ENCODE measurements at places on chromosomes 4 and X.

GRCh38 chrX:112012360-112012759, 70.2 kb downstream of the TRPC5 start:
- DNase-seq: no peak

GRCh38 chr4:141657550-141658250, 21.3 kb downstream of the IL15 start:
- no peak for DNase-seq

DNA sequence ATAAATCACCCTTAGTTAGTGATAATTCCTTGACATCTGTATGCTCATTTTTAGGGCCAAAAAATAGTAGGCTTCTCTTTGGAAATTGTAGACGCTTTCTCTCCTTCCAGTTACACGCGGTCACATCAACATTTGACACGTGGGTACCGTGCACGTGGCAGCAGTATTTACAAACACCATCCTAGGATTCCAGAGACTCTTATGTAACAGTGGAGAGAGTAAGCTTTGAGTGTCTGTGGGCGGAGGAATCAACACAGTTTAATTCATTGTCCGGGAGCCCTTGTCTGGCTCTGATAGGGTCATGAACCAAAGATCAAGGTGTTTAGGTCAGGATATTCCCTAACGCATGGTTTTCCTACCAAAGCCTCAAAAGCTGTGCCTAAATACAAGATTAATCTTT, 12.2 kb downstream of the TET2 start:
- no peak for DNase-seq

DNA sequence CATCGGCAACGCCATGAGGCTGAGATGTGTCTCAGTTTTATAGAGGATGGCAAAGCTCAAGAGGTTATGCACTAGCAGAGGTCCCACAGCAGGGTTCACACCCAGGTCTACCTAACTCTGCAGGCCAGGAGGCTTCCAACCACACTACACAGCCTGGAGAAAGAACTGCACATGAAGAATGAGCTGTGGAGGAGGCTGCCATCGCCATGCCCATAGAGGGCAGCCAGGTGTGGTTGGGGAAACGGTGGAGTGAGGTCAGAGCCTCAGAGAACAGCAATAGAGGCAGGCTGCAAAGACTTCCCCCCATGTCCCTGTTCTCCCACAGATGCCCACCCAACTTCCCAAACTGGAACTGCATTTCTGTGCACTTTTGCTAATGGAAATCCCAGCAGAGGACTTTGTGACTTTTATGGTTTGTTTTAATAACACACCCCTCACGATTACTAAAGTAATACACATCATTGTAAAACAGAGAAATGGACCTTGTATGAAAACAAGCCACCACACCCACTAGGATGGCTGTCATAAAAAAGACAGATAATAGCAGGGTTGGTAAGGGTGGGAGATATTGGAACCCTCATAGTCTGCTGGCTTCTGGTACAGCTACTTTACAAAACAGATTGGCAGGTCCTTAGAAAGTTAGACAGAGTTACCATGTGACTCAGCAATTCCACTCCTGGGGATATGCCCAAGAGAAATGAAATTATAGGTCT, 58.9 kb upstream of the PROM1 start:
- DNase-seq: no peak

All from epithelial cell of prostate (primary cell).